CD14-positive monocyte (primary cell): ENCODE measurements at places on chromosomes 3 and 15.

- no peak overlapping the region for H3K27ac ChIP-seq
- no peak for DNase-seq
- H3K4me3 ChIP-seq, result no peak overlapping the region
- no peaks in the 10 kb centered on the region for H3K4me1 ChIP-seq
Observed at GRCh38 chr3:120168611-120169010, 74.4 kb upstream of the GSK3B start.

- no peak for DNase-seq
- no peaks in the 10 kb centered on the region for H3K27me3 ChIP-seq
- H3K27ac ChIP-seq, result no peak overlapping the region
Observed at GRCh38 chr3:49124991-49125670, 4.5 kb upstream of the USP19 start.

GRCh38 chr3:196712514-196713413 lies 587 bp downstream of the PIGX start:
- peak overlapping the region; percentile 76 for H3K27ac ChIP-seq
- H3K4me1 ChIP-seq, result peaks cover 37% of the 10 kb centered on the region
- peaks cover 7% of the 10 kb centered on the region for H3K36me3 ChIP-seq
- H3K27me3 ChIP-seq, result no peaks in the 10 kb centered on the region
- peak; percentile 35 for DNase-seq

GRCh38 chr3:160150525-160150924 lies 74.7 kb upstream of the C3orf80 start:
- no peaks in the 10 kb centered on the region for H3K4me1 ChIP-seq
- H3K4me3 ChIP-seq, result no peak overlapping the region
- H3K27ac ChIP-seq, result no peak overlapping the region
- H3K27me3 ChIP-seq, result no peaks in the 10 kb centered on the region
- no peak for DNase-seq

- H3K4me3 ChIP-seq, result no peak overlapping the region
- H3K4me1 ChIP-seq, result no peaks in the 10 kb centered on the region
- no peaks in the 10 kb centered on the region for H3K36me3 ChIP-seq
- no peaks in the 10 kb centered on the region for H3K27me3 ChIP-seq
Observed at GRCh38 chr15:63075984-63076713, 33.6 kb downstream of the TPM1 start.

DNA sequence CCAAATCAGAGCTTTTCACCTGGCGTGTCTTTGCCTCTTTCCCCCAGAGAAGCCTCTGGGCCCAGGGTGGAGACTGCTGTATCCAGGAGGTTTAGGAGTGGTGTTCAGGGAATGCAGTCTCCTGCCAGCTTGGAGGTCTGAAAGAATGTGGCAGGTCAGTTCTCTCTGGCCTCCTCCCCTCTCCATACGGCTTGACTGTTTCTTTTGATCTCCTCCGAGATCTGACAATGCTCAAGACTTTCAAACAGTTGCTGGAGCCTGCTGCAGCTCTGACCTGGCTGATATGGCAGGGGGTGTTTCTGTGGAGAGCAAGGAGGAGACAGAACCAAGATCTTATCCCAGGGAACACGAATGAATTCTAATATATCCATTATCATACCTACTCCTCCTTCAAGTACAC lies 24.7 kb upstream of the TM4SF4 start:
- H3K4me3 ChIP-seq, result peak overlapping the region; percentile 10
- H3K27me3 ChIP-seq, result no peaks in the 10 kb centered on the region
- H3K36me3 ChIP-seq, result no peaks in the 10 kb centered on the region
- peak overlapping the region; percentile 29 for H3K27ac ChIP-seq
- no peak for DNase-seq
- H3K4me1 ChIP-seq, result peaks cover 50% of the 10 kb centered on the region

DNA sequence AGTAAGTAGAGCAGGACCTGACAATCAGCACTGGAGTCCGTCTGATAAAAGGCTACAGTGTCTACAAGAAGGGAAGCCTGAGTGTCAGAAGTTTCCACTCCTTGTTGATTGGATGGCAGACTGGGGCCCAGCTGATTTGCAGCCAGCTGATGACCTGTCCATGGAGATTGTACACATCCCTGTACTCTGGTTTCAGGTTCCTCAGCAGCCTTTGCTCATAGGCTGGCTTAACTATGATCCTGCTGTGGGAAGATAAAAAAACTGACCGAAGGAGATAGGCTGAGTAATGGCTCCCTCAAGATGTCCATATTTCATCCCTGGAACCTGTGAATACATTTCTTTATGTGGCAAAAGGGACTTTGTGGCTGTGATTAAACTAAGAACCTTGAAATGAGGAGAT lies 11.7 kb upstream of the LACTB start:
- H3K27ac ChIP-seq, result no peak overlapping the region
- H3K27me3 ChIP-seq, result no peaks in the 10 kb centered on the region
- DNase-seq, result no peak
- H3K4me3 ChIP-seq, result no peak overlapping the region
- no peaks in the 10 kb centered on the region for H3K36me3 ChIP-seq

- DNase-seq, result peak; percentile 3
- no peaks in the 10 kb centered on the region for H3K27me3 ChIP-seq
- H3K4me1 ChIP-seq, result no peaks in the 10 kb centered on the region
- H3K27ac ChIP-seq, result no peak overlapping the region
- H3K36me3 ChIP-seq, result no peaks in the 10 kb centered on the region
- no peak overlapping the region for H3K4me3 ChIP-seq
Observed at GRCh38 chr3:31004025-31004678, 109.7 kb upstream of the GADL1 start.

- H3K36me3 ChIP-seq, result no peaks in the 10 kb centered on the region
- peak within 1 kb of the TSS; percentile 61 for H3K27ac ChIP-seq
- H3K27me3 ChIP-seq, result peaks cover 8% of the 10 kb centered on the region
- peak; percentile 56 for DNase-seq
Observed at GRCh38 chr15:24954783-24955530, at the start of the genes SNRPN and SNURF. Gene SNRPN (plus strand): TSS chr15:24954987. CDS start chr15:24974454, 19,467 bp downstream. Gene SNURF (plus strand): TSS chr15:24954987. CDS start chr15:24955049, 62 bp downstream.

DNA sequence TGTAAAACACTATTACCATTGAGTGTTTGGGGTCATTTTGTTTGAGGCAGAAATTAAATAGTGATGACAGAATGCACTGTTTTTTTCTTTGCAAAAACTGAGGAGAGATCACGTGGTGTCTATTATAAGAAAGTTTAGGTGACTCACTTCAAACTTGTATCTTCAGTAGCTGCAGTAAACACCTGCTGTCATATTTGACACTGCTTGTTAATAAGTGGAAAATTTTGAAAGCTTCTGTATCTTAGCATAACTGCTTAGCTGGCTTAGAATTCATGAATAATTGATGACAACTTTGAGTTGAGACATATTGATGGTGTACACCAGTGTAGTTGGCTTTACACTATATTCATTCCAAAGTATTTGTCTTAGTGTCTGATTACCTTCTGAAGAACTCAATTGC lies 29.7 kb upstream of the MDFIC2 start:
- DNase-seq, result no peak
- H3K27me3 ChIP-seq, result no peaks in the 10 kb centered on the region
- H3K4me3 ChIP-seq, result no peak overlapping the region
- H3K36me3 ChIP-seq, result no peaks in the 10 kb centered on the region
- no peaks in the 10 kb centered on the region for H3K4me1 ChIP-seq

- no peak overlapping the region for H3K27ac ChIP-seq
- no peaks in the 10 kb centered on the region for H3K4me1 ChIP-seq
- no peak overlapping the region for H3K4me3 ChIP-seq
- no peak for DNase-seq
- H3K27me3 ChIP-seq, result no peaks in the 10 kb centered on the region
Observed at GRCh38 chr3:124791142-124791541, 60.9 kb downstream of the UMPS start.

DNA sequence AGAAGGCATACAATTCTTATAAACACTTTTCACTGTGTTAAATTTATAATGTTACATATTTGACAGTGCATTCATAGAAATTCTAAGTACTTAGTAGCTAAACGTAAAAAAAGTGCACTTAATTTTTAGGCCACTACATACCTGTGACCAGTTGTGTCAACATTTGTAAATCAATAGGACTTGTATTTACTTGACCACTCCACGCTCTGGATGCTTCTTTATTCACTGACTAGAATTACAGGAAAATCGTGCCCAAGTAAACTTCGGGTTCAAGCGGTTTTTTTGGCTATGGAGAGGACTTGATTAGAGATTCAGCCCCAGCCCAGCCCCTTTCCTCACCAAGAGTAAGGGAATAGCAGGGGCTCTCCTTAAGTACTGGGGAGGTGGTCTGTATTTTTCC lies 21.8 kb downstream of the WDR53 start:
- no peaks in the 10 kb centered on the region for H3K4me1 ChIP-seq
- no peaks in the 10 kb centered on the region for H3K27me3 ChIP-seq
- no peak overlapping the region for H3K4me3 ChIP-seq
- no peaks in the 10 kb centered on the region for H3K36me3 ChIP-seq
- DNase-seq, result no peak

DNA sequence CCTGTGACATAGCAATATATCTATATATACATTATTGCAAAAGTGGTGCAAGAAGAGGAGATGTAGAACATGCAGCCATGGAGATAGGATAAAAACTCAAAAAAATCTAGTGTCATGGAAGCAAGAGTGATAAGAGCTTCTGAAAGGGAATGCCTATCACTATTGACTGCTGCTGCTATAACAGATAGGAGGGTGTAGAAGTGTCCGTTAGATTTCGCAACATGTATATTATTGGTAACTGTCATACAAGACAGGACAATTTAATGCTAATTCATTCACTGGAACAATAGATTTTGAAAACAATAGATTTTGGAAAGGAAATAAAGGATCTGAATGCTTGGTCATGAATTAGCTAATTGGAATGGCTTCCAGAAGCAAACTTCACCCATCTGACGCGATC lies 224.5 kb downstream of the ZNF385D start:
- no peak for DNase-seq
- H3K4me1 ChIP-seq, result peaks cover 4% of the 10 kb centered on the region
- H3K27ac ChIP-seq, result no peak overlapping the region
- no peak overlapping the region for H3K4me3 ChIP-seq
- H3K27me3 ChIP-seq, result no peaks in the 10 kb centered on the region

GRCh38 chr3:158950178-158950901 lies 148.5 kb downstream of the MFSD1 start:
- DNase-seq, result no peak
- no peak overlapping the region for H3K27ac ChIP-seq
- no peaks in the 10 kb centered on the region for H3K4me1 ChIP-seq
- no peaks in the 10 kb centered on the region for H3K36me3 ChIP-seq
- H3K27me3 ChIP-seq, result no peaks in the 10 kb centered on the region

GRCh38 chr15:80891006-80891405 lies 98.6 kb downstream of the MESD start:
- no peak overlapping the region for H3K4me3 ChIP-seq
- H3K27me3 ChIP-seq, result no peaks in the 10 kb centered on the region
- no peak for DNase-seq
- H3K36me3 ChIP-seq, result no peaks in the 10 kb centered on the region
- H3K27ac ChIP-seq, result no peak overlapping the region

DNA sequence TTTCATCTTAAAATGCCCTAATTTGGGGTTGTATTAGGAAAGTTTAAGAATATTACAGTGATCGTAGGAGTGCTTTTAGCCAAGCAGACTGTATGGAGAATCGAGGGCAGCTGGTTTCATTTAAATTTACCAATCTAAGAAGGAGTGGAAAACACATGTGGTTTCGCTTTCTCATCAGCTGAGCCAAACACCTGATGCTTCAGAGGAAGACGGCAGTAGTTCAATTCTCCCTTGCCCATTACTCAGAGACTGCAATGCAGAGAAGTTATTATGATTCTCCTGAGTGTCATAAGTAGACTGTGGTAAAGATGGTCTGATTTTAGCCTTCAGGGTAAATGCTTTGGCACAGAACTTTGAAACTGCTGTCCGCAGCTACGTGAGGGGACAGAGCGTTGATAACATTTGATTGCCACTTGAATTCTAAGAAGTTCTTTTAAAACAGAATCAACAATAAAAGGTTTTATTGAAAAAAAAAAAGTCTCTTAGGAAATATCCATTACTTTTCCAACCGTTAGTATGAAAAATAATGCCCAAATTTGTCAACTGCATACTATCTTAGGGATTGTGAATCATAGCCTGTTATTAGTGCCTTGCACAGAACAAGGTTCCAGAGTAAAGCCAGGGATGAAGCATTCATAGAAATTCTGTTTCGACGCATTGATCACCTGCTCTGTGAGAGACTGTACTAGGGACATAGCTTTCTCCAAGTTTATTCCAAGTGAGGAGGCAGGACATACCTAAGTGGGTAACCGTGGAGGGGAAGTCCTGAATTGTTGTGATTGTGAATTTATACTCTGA lies 25.6 kb downstream of the LYSMD4 start:
- H3K27ac ChIP-seq, result no peak overlapping the region
- H3K4me1 ChIP-seq, result peaks cover 16% of the 10 kb centered on the region
- H3K36me3 ChIP-seq, result peaks cover 77% of the 10 kb centered on the region
- H3K4me3 ChIP-seq, result no peak overlapping the region
- no peak for DNase-seq
- no peaks in the 10 kb centered on the region for H3K27me3 ChIP-seq

GRCh38 chr3:40770061-40770460 lies 245.3 kb downstream of the ZNF621 start:
- H3K36me3 ChIP-seq, result no peaks in the 10 kb centered on the region
- peak overlapping the region; percentile 22 for H3K4me3 ChIP-seq
- peaks cover 17% of the 10 kb centered on the region for H3K4me1 ChIP-seq
- H3K27ac ChIP-seq, result peak overlapping the region; percentile 76

DNA sequence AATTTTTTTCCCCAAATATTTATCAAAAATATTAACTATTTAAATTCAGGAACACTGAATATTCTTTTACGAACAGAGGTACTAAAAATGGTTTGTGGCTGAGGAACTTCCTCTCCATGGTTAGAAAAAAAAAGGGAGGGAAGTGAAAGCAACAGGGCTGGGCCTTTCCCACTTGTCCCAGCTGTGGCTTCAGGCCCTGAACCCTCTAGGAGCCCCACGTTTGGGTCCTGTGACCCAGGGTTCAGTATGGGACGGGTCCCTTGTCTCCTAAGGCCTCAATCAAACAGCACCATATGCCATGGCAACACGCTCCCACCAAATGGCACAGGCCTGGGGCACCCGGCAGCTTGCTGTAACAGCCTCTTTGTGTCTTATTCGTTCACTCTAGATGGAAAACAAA lies 32.4 kb downstream of the POC1A start:
- H3K36me3 ChIP-seq, result no peaks in the 10 kb centered on the region
- H3K4me1 ChIP-seq, result peaks cover 65% of the 10 kb centered on the region
- peak; percentile 81 for DNase-seq
- no peak overlapping the region for H3K4me3 ChIP-seq
- H3K27me3 ChIP-seq, result no peaks in the 10 kb centered on the region
- peak overlapping the region; percentile 84 for H3K27ac ChIP-seq

DNA sequence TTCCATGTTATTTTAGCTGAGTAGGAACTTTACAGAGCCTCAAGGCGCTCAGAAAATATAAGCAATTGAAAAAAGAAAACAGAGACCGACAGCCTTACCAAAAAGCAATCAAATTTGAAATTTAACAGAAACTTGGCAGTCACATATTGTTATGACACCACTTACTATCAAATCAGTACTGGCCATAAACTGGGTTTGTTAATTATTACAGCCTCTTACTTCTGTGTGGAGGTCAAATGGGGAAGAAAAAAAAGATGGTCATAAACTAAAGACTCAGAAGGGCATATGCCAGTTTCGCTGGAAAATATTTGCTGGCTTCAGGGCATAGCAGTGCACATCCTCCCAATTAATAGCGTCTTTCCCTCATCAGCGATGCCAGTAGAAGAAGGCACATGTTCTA lies 45.5 kb upstream of the SUCLG2 start:
- H3K36me3 ChIP-seq, result no peaks in the 10 kb centered on the region
- no peak overlapping the region for H3K4me3 ChIP-seq
- H3K4me1 ChIP-seq, result no peaks in the 10 kb centered on the region
- no peak for DNase-seq
- H3K27ac ChIP-seq, result no peak overlapping the region
